ENCODE measurements at places on chromosomes 2 and 18.

- no peak for DNase-seq
Observed at GRCh38 chr2:233363744-233364235, 9.5 kb downstream of the DGKD start.

DNA sequence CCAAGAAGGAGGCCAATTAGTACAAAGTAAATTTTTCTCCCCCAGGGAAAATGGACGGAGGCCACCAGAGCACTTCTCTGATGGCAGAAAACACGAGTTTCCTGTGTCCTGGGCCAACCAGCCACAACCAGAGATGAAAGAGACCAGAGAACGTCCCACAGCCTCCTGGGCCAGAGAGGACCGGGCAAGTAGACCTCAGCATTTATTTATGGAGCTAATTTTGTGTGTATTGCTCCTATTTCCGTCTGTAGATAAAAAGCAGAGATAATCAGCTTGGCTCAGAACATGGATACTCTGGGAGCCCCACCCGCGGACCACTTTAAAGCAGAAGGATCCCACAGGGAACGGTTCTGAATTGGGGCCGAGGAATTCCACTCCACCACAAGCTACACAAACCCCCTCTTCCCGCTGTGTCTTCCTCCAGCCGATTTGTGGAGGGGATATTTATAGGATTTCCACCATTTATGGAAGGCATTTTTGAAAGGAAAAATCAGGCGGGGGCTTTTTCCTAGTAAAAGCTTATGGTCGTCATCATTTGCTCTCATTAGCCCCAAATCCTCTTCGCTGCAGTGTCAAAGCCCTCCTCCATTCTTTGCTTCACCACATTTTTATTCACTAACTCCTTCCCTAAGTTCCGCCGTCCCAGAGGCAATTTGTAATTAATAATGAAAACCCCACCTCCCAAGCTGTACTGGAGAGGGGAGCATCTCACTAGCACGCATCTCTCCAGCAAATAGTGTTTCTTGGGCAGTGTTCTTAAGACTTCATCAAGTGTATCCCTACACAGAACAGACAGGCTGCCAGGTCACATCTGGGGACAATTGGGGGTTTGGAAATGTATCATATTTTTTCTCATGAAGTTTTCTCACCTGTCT, 43.7 kb upstream of the TWIST2 start:
- DNase-seq, result no peak

- DNase-seq, result no peak
Observed at GRCh38 chr2:134586326-134586965, 132.4 kb downstream of the TMEM163 start.

- no peak for DNase-seq
Observed at GRCh38 chr2:157269922-157270321, 12.4 kb downstream of the GALNT5 start.

- DNase-seq, result no peak
Observed at GRCh38 chr2:177543007-177543760, 150.6 kb downstream of the AGPS start.

- no peak for DNase-seq
Observed at GRCh38 chr2:119439574-119440500, 8.2 kb downstream of the TMEM37 start.

DNA sequence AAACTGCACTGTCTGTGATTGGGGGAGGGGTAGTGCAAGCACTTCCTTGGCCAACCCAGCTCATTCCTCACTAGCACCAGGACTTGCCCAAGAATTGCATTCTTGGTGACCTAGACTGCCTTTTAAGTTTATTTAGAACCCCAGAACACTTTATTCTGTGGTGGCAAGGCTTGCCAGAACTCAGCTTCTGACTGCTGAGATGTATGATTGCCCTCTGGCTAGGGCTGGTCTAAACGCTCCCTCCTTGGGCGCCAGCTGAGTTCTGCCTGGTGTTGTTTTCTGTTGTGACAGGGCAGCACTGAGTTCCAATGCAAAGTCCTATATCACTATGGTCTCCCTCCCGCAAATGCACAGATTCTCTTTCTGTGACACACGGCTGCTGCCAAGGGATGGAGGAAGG, 247.7 kb downstream of the ZNF385B start:
- DNase-seq, result no peak

DNA sequence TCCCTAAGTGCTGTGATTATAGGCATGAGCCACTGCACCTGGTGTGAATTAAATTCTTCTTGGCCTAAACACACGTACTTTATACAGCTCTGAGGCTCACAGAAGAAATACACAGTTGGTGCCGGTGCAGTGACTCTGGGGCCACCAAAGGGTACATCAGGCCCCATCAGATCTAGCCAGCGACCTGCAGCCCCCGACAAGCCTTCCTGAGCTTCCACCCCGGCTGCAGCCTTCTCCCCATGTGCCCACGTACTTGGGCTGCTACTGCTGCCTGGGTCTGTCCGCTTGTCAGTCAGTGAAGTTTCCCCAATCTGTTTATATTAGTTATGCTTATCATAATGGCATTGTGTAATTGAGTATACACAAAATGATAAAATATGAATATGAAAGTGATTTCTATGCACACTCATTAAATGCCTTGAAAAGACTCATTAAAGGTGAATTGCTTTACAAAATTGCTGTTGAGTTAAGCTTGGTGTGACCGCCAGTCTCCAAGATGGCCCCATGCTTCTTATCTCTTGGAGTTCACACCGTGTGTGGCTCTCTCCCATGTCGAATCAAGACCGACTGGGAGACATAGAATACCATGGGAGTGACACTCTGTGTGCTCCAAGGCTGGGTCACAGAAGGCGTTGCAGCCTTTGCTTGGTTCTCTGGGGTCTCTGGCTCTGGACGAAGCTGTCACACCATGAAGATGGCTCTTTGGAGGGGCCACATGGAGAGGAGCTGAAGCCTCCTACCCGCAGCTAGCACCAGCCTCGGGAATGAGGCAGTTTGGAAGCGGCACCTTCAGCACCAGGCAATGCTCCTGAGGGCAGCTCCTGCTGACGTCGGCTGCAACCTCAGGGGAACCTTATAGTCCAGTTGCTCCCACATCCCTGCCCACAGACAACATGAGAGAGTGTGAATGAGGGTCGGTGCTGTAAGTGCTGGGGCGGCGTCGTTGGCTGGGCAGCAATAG, 29.2 kb upstream of the HPCAL1 start:
- DNase-seq, result no peak

- peak; percentile 84 for DNase-seq
Observed at GRCh38 chr2:27703638-27704341, 40.1 kb downstream of the SLC4A1AP start.

DNA sequence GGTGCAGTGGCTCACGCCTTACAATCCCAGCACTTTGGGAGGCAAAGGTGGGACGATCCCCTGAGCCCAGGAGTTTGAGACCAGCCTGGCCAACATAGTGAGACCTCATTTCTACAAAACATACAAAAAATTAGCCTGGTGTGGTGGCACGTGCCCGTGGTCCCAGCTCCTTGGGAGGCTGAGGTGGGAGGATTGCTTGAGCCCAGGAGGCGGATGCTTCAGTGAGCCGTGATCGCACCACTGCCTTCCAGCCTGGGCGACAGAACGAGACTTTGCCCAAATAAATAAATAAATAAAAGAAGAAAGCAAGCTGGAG, 91.7 kb upstream of the SEC11C start:
- DNase-seq, result peak; percentile 40

GRCh38 chr2:857081-857480, 93.6 kb upstream of the SNTG2 start:
- DNase-seq, result no peak

DNA sequence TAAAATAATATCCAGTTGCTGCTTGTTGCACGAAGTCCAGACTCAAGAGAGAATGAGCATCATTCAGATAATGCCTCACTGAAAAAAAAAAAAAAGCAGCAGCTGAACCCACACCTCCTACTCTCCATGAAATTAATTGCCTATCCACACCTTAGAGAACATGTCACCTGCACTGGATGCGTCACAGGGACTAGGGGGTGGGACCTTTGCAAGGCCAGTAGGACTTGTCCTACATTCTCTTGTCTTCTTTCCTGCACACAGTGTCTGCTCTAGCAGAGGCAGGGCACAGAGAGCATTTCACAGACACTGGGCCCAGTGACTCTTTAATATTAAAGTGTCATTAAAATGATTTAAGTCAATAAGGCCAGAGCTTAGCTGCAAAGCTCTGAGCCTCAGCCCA, at the start of gene ABCA12:
TSS of gene ABCA12 (minus strand) at position 148 of the 400 bp plus-strand sequence. CDS start 418 bp downstream, outside the sequence.
- no peak for DNase-seq
